ENCODE measurements at places on chromosomes 3 and 15. TPM values are rescaled to one million over a fixed set of nuclear protein-coding genes. Genes with fewer than 3 reads are reported as not detected.

DNA sequence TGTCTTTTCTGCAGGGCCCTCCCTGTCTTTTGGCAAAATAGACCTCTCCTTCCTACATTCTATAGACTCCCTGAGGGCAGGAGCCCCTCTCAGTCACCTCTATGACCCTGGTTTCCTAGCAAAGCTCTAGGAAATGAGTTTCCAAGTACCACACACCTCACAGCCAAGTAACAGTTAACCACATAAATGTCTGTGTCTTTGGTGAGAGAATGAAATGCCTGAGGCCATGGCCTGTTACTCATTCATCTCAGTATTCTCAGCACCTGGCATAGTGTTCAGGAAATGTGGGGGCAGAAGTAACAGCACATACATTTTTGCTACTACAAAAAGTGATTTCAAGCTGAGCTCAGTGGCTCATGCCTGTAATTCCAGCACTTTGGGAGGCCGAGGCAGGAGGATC is 21.0 kb downstream of the RFT1 start:
- H3K4me3 ChIP-seq = no peak overlapping the region
- peak overlapping the region; percentile 71 for H3K27ac ChIP-seq
- peak; percentile 58 for DNase-seq
- no peaks in the 10 kb centered on the region for H3K27me3 ChIP-seq
- peaks cover 23% of the 10 kb centered on the region for H3K36me3 ChIP-seq

- H3K4me3 ChIP-seq = no peak overlapping the region
- peaks cover 40% of the 10 kb centered on the region for H3K27me3 ChIP-seq
- DNase-seq = no peak
- H3K4me1 ChIP-seq = peaks cover 22% of the 10 kb centered on the region
Measured at GRCh38 chr3:18233987-18234716, 191.0 kb downstream of the SATB1 start.

The PIGZ gene
- 1.6 TPM for total RNA-seq

DNA sequence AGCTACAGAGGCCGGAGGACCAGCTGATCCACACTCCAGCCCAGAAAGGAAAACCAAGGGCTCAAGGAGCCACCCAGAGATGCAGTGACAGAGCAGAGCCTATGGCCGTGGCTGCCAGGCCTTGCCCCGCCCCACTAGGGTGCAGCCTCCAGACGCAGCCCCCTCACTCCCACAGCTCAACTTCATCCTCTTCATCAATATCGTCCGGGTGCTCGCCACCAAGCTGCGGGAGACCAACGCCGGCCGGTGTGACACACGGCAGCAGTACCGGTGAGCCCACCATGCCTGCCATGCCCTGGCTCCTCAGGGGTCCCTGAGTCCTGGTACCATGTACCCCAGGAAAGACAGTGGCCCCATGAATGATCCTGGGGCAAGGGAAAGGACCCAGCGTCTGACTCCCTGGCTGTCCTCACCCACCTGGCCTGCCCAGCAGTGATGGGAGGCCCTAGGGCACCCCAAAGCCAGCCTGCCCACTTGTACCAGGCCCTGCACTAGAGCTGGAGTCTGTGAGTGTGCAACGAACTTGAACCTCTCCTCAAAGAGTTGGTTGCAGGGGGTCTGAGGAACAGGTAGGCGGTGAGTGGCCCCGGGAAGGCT is 24.2 kb downstream of the PTH1R start:
- H3K36me3 ChIP-seq = no peaks in the 10 kb centered on the region
- no peak overlapping the region for H3K4me3 ChIP-seq
- no peak for DNase-seq
- H3K4me1 ChIP-seq = peaks cover 11% of the 10 kb centered on the region

The NRG4 gene
- not detected for total RNA-seq

The NISCH gene
- total RNA-seq = 84.1 TPM

- no peaks in the 10 kb centered on the region for H3K36me3 ChIP-seq
- no peaks in the 10 kb centered on the region for H3K4me1 ChIP-seq
- no peak overlapping the region for H3K27ac ChIP-seq
Measured at GRCh38 chr3:61429106-61429505, 132.3 kb upstream of the PTPRG start.

The TYRO3 gene
- total RNA-seq = 0.32 TPM

DNA sequence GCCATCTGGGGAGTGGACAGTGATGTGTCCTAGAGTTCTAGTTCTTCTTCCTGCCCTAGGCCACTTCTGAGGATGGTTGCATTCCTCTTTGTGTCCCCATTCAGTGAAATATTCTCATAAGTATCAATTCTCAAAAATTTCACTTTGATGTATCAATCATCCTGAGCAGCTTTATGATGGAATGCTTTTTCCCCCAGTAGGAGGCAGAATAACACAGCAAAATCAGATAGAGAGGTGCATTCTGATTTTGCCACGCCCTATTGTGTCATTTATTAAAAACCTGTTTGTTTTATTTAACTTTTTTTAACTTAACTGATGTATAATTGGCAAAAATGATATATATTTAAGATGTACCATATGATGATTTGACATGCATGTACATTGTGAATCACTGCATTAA is 656.0 kb upstream of the GRM7 start:
- no peaks in the 10 kb centered on the region for H3K4me1 ChIP-seq
- no peak overlapping the region for H3K27ac ChIP-seq
- DNase-seq = no peak
- H3K4me3 ChIP-seq = no peak overlapping the region
- no peaks in the 10 kb centered on the region for H3K27me3 ChIP-seq
- H3K36me3 ChIP-seq = no peaks in the 10 kb centered on the region

DNA sequence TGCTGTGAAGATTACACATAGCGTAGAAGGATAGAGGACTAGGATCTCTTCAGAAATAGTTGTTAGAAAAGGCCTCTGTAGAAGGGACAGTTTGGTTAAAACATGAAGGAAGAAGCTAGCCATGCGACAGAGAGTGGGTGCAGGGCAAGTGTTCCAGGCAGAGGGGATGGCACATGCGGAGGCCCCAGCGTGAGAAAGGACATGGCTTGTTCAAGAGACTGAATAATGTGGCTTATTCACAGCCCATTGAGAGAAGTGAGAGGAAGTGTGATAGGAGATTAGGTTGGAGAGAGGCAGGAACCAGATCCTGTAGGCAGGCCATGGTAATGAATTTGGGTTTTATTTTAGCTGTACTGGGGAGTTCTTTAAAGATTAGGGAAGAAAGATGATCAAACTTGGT is 56.4 kb downstream of the NEO1 start:
- no peak for DNase-seq

Measured in activated CD8-positive, alpha-beta memory T cell treated with anti-CD3 and anti-CD28 coated beads, Interleukin-2, amount 10 ng/mL, durations not matched to agents 7 days and 5 days (primary cell).